ENCODE measurements at places on chromosomes 12 and 14.

GRCh38 chr14:60721326-60722106, 2.6 kb downstream of the SIX4 start:
- DNase-seq: peak; percentile 61

GRCh38 chr14:98114122-98114895, 1157.7 kb downstream of the BCL11B start:
- DNase-seq: no peak

DNA sequence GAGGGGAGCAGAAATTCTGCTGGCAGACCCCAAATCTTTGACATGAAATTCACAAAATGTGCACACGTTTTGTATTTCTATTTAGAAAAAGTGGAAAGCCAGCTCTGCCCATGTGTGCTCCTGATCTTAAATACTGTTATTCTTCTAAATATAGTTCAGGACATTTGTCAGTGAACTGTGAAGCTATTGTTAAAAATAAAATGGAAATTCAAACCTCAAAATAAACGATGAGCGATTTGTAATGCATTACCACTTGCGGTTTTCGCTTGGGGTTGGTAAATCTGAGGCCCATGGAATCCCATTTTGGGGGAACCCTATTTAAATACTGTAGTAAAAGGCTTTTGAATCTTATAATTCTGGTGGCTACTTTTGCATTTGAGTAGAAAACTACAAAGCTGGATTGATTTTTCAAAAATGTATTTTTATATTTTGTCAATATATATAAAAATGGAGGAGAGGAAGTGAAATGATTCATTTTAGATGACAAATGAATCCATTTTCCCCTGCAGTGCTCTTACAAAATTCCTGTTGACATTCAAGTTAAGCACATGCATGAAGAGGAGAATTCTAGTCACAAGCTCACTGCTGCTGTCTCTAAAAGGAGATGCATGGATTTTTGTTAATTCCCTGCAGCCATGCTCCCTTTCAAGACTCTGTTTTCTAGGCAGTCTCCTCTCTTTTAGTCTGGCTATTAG, 47.1 kb downstream of the FLRT2 start:
- no peak for DNase-seq

DNA sequence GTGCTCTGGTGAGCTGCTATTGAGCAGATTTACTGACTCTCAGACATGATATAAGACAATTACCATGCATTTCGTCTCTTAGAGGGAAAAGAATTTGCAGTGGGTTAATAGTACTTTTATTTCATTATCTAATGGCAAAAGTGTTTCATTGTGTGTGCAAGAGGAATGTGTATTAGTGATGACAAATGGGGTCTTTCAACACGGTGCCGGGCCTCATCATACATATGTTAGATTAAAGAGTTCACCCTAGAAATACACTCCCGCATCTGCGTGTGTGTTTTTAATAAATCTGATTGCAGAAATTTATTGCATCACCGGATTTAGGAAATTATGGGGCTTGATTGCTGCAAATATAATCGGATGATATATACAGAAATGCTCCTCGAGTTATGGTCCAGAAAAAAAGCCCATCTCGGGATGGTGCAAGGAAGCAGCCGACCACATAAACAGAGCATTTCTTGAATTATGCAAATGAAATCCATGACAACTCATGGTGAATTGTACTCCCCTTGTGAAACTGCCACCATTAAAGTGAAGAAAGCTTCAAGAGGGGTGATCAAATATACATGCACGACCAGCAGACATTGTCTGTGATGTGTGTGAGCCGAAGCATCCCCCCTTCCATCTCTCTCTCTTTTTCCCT, 156.0 kb downstream of the PHETA1 start:
- no peak for DNase-seq

All from activated naive CD4-positive, alpha-beta T cell treated with Interleukin-2 at 50 U/mL for 16 hours (primary cell).